Left ventricle myocardium inferior (tissue), 1 donor: ENCODE measurements at places on chromosomes 3 and 15.

DNA sequence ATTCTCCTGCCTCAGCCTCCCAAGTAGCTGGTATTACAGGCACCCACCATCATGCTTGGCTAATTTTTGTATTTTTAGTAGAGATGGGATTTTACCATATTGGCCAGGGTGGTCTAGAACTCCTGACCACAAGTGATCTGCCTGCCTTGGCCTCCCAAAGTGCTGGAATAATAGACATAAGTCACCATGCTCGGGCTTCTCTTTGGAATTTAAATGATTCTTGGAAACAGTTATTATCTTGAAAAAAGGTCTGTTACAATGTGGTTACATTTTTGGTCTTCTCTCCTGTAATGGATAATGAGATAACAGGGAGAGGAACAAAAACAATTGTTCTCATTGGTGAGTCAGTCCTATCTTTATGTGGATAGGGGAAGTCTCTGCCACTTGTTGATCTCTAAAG lies 59.8 kb upstream of the AADACL2 start:
- no peak overlapping the region for H3K27ac ChIP-seq
- H3K4me1 ChIP-seq, result no peaks in the 10 kb centered on the region
- no peaks in the 10 kb centered on the region for H3K27me3 ChIP-seq
- DNase-seq, result no peak

- no peaks in the 10 kb centered on the region for H3K4me1 ChIP-seq
- H3K4me3 ChIP-seq, result no peak overlapping the region
- peaks cover 23% of the 10 kb centered on the region for H3K36me3 ChIP-seq
- no peaks in the 10 kb centered on the region for H3K27me3 ChIP-seq
- no peak for DNase-seq
These were observed 57.1 kb downstream of the CALML4 start for GRCh38 chr15:68148039-68148438.

DNA sequence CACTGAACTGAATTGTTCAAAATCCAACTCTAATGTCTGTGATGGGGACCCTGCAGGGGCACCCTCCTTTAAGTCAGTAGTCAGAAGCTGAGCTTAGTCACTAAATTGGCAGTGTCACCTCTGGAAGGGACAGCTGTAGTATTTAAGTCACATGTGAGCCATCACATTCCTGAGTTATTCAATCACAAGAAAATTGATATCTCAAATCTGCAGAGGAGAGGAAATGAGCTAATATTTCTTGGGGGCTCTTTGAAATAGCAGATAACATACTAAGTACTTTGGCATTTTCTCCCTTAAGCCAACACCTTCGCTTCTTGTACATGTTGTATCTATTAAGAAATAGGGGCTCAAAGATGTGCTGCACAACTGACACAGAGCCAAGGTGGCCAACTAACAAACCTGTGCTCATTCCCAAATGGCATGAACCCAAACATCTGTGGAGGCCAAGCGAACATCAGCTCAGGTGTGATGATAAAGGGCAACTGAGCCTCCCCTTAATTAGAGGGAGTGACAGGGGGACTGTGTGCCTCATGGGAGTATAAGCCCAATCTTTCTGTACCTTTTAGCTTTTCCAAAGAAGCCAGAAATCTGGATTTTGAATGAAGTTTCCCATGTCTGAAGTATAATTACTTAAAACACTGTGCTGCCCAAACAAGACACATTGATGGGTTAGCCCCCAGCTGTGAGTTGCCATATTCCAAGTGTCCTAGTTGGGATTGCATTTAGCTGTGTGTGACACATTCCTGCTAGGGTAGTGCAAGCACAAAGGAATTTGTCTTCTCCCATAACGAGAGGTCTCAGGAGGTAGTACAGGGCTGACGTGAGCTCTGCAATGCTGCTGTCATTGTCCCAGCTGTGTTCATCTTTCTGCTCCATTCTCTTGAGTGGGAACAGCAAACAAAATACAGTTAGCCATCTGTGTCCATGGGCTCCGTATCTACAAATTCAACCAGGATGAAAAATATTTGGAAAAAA lies 63.3 kb downstream of the ABHD5 start:
- no peak overlapping the region for H3K27ac ChIP-seq
- peaks cover 17% of the 10 kb centered on the region for H3K4me1 ChIP-seq
- no peaks in the 10 kb centered on the region for H3K27me3 ChIP-seq
- H3K36me3 ChIP-seq, result no peaks in the 10 kb centered on the region

DNA sequence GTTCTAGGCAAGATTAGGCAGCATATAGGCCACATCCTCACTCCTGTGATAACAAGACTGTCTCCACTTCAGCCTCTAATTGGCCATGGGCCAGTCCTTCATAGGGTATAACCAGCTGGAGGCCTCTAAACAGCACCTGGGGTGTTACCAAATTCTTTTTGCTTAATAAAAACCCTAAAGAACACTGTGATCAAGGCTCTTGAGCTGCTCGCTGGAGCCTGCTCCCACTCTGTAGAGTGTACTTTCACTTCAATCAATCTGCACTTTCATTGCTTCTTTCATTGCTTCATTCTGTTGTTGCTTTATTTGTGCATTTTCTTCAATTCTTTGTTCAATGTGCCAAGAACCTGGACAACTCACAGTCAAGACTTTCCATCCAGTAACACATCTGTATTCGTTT lies 36.2 kb upstream of the TOPBP1 start:
- no peak overlapping the region for H3K4me3 ChIP-seq
- no peak for DNase-seq
- H3K4me1 ChIP-seq, result no peaks in the 10 kb centered on the region
- no peaks in the 10 kb centered on the region for H3K36me3 ChIP-seq
- no peak overlapping the region for H3K27ac ChIP-seq

DNA sequence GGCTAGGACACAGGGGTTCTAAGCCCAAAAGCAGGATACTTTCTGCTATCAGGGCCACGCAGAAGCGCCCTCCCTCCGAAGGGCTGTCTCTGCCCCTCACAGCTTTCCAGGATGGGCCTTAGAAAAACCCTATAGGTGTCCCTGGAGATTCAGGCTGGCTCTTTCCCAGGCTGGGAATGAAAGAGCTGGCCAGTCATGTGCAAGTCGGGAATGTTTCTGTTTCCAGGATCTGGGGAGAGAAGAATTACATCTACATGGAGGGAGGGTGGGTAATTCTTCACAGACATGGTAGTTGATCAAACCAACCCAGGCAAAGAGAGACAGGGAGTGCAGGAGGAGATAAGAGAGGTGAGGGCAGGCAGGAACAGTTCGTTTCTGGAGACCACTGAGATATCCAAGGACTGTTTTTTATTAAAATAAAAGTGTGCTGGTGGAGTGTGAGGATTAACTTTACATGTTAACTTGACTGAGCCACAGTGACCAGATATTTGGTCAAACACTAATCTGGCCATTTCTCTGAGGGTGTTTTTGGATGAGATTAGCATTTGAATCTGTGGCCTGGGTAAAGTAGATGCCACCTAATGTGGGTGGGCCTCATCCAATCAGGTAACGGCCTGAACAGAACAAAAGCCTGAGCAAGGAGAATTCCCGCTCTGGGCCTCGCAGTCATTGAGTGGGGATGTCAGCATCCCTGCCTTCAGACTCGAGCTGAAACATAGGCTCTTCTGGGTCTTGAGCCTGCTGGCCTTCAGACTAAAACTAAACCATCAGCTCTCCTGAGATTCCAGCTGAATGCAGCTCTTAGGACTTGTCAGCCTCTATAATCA lies 15.3 kb downstream of the NUP210 start:
- H3K4me1 ChIP-seq, result no peaks in the 10 kb centered on the region
- no peaks in the 10 kb centered on the region for H3K36me3 ChIP-seq
- H3K4me3 ChIP-seq, result no peak overlapping the region
- H3K27ac ChIP-seq, result no peak overlapping the region

GRCh38 chr15:73677146-73677607 lies 7.0 kb upstream of the CD276 start:
- DNase-seq, result peak; percentile 47
- H3K27me3 ChIP-seq, result peaks cover 14% of the 10 kb centered on the region
- H3K4me1 ChIP-seq, result no peaks in the 10 kb centered on the region
- no peak overlapping the region for H3K4me3 ChIP-seq

GRCh38 chr15:96695426-96695825 lies 364.9 kb downstream of the NR2F2 start:
- H3K4me1 ChIP-seq, result no peaks in the 10 kb centered on the region
- no peaks in the 10 kb centered on the region for H3K36me3 ChIP-seq
- no peak for DNase-seq
- peaks cover 20% of the 10 kb centered on the region for H3K27me3 ChIP-seq
- H3K27ac ChIP-seq, result no peak overlapping the region

DNA sequence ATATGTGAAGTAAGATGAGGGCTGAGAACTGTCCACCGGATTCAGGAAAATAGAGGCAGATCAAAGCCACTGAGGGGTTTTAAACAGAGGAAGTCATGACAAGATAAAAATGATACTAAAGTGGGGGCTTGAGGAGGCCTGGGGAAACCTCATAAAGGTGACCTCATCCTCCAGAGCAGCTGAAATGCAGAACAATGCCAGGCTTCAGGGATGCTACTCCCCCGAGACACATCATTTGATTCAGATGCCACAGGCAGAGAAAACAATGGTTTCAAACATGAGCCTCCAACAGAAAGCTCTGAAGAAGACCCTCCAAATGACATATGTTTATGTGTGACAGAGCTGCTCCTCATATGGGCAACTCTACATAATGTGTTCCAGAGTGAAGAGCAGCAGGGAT lies 6.4 kb downstream of the CFAP20DC start:
- H3K36me3 ChIP-seq, result no peaks in the 10 kb centered on the region
- H3K4me3 ChIP-seq, result no peak overlapping the region
- no peak for DNase-seq
- no peaks in the 10 kb centered on the region for H3K4me1 ChIP-seq

- H3K27ac ChIP-seq, result peak overlapping the region; percentile 64
- H3K36me3 ChIP-seq, result no peaks in the 10 kb centered on the region
- DNase-seq, result no peak
- no peaks in the 10 kb centered on the region for H3K27me3 ChIP-seq
- no peak overlapping the region for H3K4me3 ChIP-seq
- peaks cover 10% of the 10 kb centered on the region for H3K4me1 ChIP-seq
These were observed 3.5 kb upstream of the P2RY14 start for GRCh38 chr3:151281671-151282324.

- no peak overlapping the region for H3K4me3 ChIP-seq
- H3K4me1 ChIP-seq, result no peaks in the 10 kb centered on the region
These were observed 75.9 kb downstream of the STRIT1 start for GRCh38 chr3:155217591-155217990.

DNA sequence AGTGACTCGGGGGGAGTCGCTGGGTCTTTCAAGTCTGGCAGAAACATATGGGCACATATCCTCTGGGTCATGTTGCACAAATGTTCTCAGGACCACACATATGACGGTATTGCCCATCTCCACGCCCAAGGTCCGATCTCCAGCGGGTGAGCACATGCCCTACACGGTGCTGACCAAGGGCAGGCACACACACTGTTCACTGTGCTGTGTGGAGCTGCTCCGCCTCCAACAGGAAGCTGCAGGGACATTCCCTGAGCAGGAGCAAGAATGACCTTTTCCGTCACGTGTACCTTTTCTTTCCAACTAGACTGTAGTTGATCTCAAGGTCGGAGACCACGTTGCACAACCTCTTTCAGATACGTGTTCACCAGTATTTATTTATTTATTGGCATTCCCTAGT lies 41.7 kb upstream of the B3GNT5 start:
- peak; percentile 23 for DNase-seq
- H3K27me3 ChIP-seq, result no peaks in the 10 kb centered on the region
- H3K4me1 ChIP-seq, result peaks cover 19% of the 10 kb centered on the region
- H3K36me3 ChIP-seq, result no peaks in the 10 kb centered on the region
- H3K4me3 ChIP-seq, result peak overlapping the region; percentile 14
- peak overlapping the region; percentile 63 for H3K27ac ChIP-seq

DNA sequence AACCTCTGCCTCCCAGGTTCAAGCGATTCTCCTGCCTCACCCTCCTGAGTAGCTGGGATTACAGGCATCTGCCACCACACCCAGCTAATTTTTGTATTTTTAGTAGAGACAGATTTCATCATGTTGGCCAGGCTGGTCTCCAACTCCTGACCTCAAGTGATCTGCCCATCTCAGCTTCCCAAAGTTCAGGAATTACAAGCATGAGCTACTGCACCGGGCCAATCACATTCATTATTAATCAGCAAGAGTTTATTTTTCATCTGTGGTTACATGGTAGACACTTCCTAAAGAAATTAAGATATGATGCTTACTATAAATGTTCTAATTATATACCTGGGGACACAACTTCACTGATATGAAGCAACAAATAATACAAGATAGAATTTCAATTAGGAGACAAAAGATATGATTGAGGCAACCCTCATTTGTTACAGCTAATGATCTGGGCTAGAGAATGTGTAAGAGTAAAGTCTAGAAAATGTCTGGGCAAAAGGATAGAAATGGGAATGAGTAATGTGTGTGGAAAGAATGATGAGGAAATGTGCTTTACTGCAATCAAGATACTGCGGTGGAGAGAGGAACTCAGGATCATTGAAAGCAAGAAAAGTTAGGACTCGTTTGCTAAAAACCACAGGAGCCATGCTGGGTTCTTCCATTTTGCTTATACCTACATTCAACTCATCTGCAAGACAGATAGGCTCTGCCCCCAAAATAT lies 366.8 kb downstream of the ZIC1 start:
- H3K27me3 ChIP-seq, result no peaks in the 10 kb centered on the region
- H3K4me3 ChIP-seq, result no peak overlapping the region
- H3K36me3 ChIP-seq, result no peaks in the 10 kb centered on the region
- no peak for DNase-seq

GRCh38 chr3:114155370-114155821 lies 23.5 kb downstream of the DRD3 start:
- no peak overlapping the region for H3K4me3 ChIP-seq
- no peak overlapping the region for H3K27ac ChIP-seq

DNA sequence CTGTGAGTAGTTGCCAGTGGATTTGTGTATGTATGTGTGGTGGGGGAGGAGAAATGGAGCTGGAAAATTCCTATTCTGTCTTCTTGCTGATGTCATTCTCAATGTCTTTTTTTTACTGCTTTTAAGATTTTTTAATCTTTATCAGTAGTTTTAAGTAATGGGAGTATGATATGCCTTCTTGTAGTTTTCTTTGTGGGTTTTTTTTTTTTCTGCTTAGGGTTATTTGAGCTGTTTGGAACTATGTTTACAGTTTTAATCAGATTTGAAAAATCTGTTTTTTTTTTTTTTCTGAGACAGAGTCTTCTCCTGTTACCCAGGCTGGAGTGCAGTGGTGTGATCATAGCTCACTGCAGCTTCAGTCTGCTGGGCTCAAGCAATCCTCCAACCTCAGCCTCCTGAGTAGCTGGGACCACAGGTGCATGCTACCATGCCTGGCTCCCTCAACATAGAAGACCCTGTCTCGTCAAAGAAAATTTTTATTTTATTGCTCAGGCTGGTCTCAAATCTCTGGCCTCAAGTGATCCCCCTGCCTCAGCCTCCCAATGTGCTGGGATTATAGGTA lies 37.1 kb downstream of the RPL39L start:
- H3K27me3 ChIP-seq, result no peaks in the 10 kb centered on the region
- H3K27ac ChIP-seq, result peak overlapping the region; percentile 76
- H3K4me1 ChIP-seq, result peaks cover 50% of the 10 kb centered on the region
- H3K36me3 ChIP-seq, result no peaks in the 10 kb centered on the region
- DNase-seq, result no peak
